ENCODE measurements at places on chromosomes 11 and 22. TPM values are rescaled to one million over a fixed set of nuclear protein-coding genes. Genes with fewer than 3 reads are reported as not detected.

TSPAN18 gene
- not detected for polyA plus RNA-seq

TRPM5 gene
- not detected for polyA plus RNA-seq

OR2D2 gene
- not detected for polyA plus RNA-seq

NTM gene
- 16.1 TPM for polyA plus RNA-seq

DPP3 gene
- polyA plus RNA-seq: 61.8 TPM

LRRC10B gene
- polyA plus RNA-seq: 0.06 TPM

LMO2 gene
- 1.9 TPM for polyA plus RNA-seq

TUB gene
- polyA plus RNA-seq: 0.70 TPM

GRCh38 chr22:19554834-19555404 is 30.7 kb upstream of the CLDN5 start:
- DNase-seq: no peak

DNA sequence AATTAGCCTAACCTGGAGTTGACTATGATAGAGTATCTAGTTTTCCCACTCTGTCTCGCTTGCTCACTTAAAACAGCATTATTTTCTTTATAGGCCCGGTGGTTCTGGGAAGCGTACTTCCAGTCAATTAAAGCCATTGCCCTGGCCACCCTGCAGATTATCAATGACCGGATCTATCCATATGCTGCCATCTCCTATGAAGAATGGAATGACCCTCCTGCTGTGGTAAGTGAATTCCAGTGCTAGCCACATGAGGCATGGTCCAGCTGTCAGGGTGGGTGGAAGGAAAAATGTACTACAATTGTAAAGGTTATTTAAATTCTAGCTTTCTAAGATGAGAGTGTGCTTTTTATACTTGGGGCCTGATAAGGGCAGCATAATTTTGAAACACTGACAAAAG is 76.0 kb downstream of the EXT2 start:
- DNase-seq: no peak

DNA sequence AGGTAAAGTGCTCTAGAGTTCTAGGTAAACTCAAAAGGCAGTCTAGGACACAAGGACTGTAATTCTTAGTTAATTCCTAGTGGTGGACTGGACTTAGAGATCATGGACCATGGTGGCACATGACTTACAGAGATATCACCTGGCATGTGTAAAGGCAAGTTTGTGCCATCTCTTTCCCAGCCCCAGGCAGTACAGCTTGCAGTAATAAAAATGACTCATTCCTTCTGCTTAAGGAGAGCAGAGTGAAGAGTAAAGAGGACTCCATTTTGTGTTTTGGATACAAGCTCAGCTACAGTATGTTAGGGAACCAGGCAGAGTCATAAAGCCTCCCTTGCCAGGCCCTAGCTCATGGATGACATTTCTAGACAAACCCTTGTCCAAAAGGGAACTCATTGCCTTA is 629.9 kb downstream of the JRKL start:
- peak; percentile 9 for DNase-seq

- DNase-seq: no peak
These were observed 29.1 kb downstream of the LRFN4 start for GRCh38 chr11:66885950-66886440.

- no peak for DNase-seq
These were observed 2.0 kb downstream of the PACS1 start for GRCh38 chr11:66072081-66072480.

DNA sequence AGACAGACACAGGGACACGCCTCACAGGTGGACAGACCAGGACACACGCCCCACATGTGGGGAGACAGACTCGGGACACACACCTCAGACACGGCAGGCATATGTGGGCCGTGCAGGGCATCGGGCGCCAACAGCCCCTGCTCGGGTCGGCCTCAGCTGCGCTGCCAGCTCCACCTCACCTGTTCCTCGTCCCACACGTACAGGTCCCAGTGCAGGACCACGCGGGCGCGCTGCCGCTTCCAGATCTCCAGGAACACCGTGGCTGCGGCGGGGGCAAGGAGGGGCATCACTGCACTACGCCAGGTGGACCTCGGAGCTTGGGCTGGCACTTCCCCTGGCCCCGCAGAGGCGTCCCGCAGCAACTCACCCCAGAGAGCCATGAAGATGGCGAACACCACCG is 12.4 kb downstream of the ANO9 start:
- DNase-seq: no peak

- peak; percentile 91 for DNase-seq
These were observed 15.2 kb downstream of the MB start for GRCh38 chr22:35601743-35602615.

DNA sequence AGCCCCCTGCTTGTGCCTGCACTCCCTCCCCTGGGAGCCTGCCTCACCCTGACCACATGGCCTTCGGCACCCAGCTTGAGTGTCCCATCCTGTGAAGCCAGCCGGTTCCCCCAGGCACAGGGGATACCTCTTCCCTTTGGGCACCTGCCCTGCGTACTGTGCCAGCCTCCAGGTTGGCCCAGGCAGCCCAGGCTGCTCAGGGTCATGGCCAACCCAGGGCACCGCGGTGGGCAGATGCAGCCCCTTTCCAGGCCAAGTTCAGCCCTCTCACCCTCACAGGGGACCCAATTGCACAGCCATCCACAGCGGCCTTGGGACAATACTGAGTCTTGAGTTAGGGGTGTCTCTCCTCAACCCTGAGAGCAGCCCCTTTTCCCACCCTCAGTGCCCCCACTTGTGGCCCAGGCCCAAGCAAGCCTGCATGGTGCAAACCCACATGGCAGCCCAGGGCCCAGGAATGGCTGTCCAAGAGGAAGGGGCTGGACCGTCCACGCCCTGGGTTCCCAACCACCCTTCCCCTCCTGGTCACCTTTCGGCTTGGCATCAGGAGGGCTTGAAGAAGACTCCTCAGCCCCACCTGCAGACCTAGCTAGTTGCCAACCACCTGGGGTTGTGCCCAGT is 87.7 kb downstream of the CDKN1C start:
- DNase-seq: no peak

DNA sequence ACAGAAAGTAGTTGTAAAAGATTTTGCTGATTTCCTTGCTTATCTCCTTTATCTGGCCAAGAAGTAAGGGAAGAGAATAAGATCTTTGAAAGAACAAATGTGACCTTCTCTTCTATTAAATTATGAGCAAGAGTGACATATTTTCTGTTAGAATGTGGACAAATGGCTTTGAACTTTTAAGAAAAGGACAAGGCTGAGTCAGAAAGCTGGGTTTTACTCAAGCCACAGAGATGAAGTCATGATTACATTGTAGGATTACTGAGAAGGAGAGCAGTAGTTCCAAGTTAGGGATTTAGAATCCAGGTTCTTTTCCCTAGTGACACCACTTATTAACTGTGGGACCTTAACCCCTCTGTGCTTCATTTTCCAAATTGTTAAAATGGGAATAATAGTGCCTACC is 13.5 kb downstream of the CCDC90B start:
- no peak for DNase-seq

DNA sequence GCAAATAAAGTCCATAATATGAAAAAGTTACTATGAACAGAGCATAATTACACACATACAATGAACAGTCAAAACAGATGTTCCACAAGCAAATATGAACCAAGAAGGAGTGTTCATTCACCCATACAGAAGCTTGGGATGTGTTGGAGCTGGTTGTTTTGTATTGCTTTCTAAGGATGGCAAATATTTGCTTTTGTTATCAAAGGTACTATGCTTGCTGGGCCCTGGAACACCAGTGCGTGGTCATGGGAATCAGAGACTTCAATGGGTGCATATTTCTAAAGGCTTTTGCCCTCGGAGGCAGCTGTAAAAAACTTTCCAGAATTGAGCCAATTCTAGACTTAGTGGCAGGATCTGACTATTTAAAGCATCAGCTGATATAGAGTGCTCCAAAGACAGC is 85.1 kb downstream of the BARX2 start:
- no peak for DNase-seq

DNA sequence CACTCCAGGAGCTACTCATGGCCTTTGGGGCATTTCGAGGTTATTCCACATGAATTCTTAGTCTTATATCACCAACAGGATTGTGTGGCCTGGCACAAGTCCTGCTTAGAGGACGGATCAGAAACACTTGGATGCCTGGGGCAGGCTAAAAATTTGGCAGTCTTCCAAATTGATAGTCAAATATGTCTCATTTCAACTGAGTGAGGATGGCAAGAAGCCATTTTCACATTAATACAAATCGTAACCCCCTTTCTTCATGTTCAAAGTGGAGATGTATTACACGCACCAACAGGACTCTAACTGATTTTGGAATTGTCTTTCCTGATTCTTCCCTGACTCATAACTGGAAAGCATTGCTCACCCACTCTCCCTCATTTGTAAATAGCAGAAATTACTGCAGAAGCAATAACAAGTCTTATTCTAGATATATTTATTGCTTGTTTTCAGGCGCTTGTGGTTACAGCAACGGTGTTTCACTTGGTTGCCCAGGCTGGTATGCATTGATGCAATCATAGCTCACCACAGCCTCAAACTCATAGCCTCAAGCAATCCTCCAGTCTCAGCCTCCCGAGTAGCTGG is 10.3 kb upstream of the CCDC86 start:
- DNase-seq: peak; percentile 90

DNA sequence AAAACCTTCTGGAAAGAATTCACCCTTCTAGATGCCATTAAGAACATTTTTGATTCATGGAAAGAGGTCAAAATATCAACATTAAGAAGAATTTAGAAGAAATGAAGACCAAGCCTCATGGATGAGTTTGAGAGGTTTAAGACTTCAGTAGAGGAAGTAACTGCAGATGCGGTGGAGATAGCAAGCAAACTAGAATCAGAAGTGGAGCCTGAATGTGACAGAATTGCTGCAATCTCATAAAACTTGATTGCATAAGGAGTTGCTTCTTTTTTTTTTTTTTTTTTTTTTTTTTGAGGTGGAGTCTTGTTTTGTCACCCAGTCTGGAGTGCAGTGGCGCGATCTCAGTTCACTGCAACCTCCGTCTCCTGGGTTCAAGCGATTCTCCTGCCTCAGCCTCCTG is 51.6 kb downstream of the MS4A13 start:
- DNase-seq: no peak

DNA sequence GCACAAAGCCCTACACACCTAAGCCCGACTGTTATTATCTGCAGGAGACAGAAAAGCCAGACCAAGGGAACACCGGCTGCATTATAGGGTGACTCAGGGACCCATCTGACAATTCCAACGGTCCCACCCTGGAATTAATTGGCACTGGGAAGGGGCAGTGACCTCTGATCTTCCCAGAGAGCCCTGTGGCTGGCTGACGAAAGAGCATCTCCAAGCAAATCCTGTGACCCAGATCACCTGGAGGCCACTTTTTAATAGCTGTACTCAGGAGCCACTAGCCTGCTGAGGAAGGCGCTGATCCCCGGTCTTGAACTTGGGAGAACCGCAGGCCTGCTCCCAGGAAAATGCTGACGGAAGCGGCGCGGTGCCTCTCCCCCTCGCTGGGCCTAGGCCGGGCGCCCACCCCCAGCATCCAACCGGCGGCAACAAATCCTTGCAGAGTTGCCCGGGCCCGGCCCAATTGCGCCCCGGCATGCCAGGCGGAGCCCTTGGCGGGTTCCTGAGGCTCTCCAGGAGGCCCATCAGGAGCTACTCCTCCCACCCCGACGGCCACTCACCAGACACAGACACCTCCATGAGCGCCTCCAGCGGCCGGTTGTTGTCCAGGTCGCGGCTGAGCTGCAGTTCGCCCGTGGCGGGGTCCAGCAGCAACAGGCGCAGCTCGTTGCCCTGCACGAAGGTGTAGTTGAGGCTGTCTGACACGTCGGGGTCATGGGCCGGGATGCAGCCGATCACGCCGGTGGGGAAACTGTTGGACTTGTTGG is 4.2 kb downstream of the CELSR1 start:
- peak; percentile 59 for DNase-seq

DNA sequence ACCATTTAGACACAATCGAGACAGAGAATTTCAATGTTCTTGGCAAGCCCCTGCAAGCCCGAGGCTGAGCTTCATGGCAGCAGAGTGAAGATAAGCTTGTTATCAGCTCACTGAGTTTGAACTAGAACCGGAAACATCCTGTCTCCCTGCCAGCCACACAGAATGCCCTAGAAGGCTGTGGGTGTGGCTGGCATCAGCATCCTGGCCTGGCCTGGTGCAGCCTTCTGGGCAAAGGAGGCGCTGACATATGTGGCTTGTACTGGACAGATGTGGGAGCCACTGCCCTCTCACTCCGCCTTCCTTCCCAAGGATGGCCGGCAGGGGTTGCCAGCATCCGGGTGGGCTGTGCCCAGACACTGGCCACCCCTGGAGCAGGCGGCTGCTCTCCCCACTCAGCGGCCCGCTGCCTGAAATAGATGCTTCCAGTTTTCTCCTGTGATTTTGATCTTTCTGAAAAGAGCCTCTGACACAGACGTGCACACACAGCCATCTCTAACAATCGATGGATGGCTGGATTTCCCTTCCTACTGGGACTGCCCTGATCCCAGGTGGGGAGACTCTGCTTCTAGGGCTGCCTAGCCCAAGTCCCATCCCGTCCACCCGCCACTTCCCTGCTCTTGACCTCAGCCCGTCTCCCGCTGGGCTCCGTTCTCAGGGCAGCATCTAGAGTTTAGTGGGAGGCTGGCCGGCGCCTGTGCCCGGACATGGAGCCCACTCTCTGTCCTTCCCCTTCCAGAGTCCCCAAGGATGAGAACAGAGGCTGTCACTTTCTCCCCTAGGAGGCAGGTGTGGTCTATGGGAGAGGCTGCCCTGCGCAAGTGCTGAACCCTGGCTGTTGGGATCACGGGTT is 149.7 kb downstream of the CTTN start:
- no peak for DNase-seq

DNA sequence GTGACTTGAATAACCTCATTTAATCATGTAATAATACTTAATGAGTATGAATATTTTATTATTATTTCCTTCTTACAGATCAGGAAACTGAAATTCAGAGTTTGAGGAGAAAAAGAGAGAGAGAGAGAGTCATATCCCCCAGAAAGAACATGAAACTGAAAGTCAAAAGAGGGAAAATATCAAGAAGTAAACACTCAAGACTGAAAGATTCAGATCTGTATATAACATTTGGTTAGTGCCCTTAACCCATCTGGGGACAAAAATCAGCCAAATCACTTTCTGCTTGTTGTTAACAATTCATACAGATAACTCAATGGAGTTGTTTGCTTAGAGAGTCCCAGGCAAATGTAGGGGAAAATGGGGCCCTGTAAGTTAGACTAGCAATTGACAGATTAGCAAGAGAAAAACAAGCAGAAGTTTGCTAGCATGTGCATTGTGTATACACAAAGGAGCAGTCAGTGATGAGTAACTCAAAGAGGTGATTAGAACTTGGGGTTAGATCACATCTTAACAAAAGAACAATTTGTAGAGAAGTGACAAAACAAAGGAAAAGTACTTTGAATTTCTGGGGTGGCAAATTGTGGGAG is 25.9 kb upstream of the MMP13 start:
- no peak for DNase-seq

GRCh38 chr11:27795955-27796861 is 96.0 kb upstream of the BDNF start:
- DNase-seq: no peak

DNA sequence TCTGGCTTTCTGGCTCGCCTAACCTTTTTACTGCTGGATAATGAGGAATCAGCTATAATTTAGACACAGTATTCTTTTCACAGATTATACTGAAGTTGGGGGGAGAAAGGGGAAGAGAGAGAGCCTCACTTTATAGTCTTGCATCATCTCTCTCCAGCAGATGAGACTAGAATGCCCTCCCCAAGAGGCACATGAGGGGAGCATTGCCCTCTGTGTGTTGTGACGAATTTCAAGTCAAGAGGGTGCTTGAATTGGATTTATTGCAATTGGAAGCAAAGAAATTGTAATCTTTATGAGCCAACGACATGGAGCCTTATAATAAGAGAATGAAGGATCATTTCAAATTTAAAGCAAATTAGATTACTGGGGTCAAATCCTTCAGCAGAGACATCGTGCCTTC is 17.6 kb upstream of the CADM1 start:
- DNase-seq: no peak

- DNase-seq: no peak
These were observed 422.5 kb downstream of the SHANK2 start for GRCh38 chr11:70829886-70830272.

- DNase-seq: no peak
These were observed 3.7 kb downstream of the ASPHD2 start for GRCh38 chr22:26432619-26433311.
